ENCODE measurements at places on chromosomes 11 and 22.

DNA sequence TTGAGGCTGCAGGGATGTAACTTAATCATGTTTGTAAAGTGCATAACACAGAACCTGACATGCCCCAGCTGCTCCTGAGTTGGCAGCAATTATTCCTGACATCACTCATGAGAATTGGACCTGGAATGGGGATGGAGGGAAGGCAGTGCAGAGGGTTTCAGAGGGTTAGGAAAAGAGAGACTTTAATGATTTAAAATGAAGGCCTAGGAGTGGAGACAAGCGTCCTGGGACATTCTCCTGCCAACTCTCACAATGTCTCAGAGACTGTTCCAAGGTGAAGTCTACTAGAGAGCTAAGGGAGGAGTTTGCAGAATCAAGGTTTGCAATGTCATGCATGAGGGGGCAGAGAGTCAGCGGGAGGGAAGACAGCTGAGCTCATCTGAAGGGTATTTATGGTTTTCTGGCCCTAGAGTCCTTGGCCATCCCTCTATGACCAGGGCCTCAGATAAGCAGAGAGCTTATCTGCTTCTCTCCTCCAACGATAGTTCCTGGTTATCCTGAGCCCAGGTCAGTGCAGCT lies 36.9 kb downstream of the GGTLC2 start:
- no peak for DNase-seq

DNA sequence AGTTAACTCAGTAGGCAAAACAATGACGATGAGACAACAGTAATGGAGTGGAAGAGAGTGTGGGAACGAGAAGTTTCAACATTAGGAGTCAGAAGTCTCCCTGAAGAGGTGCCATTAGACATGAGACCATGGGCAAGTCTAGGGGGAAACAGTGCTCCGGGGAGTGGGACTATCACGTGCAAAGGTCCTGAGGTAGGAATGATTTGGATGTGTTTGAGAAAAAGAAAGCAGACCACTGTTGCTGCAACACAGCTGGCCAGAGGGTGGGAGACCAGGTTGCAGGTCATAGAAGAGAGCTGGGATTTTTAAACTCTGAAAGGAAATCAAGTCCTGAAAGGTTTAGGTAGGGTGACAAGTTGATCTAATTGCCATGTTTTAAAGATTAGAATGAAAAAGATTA lies 63.0 kb downstream of the NAV2 start:
- no peak for DNase-seq

GRCh38 chr11:686451-687243 lies 8.4 kb downstream of the DEAF1 start:
- DNase-seq = no peak

- DNase-seq = no peak
These were observed 232.2 kb upstream of the PITPNB start for GRCh38 chr22:28151151-28151816.

- no peak for DNase-seq
These were observed 697 bp downstream of the LGALS1 start for GRCh38 chr22:37675930-37676735.

DNA sequence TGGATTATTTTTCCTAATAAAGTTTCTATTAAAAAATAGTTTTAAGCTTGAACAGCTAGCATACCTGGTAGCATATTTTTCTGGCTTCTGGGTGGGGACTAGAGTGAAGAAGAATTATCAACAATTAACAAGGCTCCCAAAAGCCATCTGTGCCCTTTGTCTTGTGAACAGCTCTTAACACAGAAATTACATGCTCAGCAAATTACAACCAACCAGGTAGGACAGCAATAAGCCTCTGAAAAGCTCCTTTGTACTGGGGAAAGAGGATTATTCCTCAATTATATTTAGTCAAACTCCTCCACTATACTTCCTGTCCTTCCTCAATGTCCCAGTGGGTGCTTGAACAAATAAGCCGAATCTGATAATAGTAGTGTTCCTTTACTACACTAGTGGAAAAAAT lies 162.8 kb downstream of the RAB38 start:
- no peak for DNase-seq

DNA sequence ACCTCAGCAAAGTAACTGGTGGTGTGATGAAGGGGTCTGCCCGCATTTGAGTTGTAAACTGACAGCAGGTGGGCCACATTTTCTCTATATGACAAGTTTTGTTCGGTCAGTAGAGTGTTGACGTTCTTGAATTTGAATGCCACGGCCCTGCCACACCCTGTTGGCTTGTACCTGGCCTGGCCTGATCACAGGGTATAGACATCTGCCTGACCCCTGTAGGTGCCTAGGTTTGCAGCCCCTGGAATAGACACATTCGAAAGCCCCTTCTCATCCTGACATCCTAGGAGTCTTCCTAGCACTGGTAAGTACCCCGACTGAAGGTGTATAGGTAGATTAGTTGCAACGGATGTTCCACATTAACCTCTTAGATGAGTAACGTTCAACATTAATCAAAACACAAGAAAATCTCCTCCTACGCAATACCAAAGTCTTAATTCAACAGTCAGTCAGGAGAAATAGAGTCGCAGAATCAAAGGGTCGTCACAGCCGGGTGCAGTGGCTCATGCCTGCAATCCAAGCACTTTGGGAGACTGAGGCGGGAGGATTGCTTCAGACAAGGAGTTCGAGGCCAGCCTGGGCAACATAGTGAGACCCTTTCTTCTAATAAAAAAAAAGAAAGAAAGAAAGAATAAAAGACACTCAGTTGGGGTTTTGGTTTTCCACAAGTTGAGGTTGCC lies 43.6 kb upstream of the CD5 start:
- no peak for DNase-seq

DNA sequence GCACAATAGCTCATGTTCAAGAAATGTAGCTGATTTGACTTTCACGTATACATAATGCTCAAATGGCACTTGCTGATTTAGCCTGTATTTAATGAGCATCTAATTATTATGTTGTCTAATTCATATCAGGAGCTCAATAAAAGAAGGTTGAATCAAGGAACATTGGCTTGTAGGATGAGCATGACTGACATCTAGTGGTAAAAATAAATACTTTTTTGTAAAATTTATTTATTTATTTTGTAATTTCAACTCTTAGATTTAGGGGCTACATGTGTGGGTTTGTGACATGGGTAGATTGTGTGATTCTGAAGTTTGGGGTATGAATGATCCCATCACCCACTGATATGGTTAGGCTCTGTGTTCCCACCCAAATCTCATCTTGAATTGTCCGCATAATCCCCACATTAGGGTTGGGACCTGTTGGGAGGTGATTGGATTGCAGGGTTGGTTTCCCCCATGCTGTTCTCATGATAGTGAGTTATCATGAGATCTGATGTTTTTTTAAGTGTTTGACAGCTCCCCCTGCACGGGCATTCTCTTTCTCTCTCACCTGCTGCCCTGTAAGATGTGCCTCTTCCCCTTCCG lies 1.7 kb upstream of the OR52E5 start:
- no peak for DNase-seq

- no peak for DNase-seq
These were observed 5.1 kb downstream of the SAA1 start for GRCh38 chr11:18271206-18271605.

- DNase-seq = no peak
These were observed 59.5 kb downstream of the CDKN1C start for GRCh38 chr11:2825889-2826678.

DNA sequence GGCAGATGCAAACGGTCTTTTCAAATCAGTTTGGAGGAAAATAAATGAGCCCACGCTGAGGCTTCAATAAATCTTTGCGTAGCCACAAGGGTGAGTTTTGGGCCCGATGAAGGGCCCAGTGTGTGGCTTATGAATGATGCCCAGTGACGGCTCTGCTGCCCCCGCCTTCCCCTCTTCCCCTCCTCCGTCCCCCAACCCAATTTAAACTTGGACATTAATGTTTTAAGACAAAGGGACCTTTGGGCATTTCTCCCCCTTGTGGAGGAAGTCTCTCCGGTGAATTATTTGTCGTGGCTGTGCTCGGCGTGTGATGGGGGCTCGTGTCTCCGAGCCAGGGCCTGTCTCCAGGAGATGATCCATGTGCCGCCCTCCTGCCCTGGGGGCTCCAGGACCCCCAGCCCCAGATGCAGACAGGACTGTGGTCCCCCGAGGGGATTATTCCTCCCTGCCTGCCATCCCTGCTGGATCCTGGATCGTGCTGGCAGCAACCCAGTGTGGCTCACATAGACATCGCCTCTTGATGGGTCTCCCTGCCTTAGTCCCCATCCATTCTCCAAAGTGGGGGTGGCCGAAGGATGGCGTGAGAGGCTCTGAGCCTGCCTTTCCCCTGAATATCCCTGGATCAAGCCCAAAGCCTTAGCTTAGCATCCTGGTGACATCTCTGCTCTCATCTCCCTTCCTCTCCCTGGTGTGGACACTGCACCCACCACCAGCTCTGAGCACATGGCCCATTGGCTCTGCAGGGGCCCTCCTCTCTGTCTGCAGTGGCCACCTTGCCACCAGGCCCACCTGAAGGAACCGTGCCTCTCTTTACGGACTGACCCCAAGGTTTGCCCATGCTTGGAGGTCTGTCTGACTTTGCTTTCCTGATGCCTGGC lies 56.4 kb downstream of the SMIM38 start:
- no peak for DNase-seq

- no peak for DNase-seq
These were observed 132.6 kb downstream of the WNT11 start for GRCh38 chr11:76073724-76074123.

GRCh38 chr11:59582006-59582405 lies 33.6 kb downstream of the OSBP start:
- DNase-seq = no peak

DNA sequence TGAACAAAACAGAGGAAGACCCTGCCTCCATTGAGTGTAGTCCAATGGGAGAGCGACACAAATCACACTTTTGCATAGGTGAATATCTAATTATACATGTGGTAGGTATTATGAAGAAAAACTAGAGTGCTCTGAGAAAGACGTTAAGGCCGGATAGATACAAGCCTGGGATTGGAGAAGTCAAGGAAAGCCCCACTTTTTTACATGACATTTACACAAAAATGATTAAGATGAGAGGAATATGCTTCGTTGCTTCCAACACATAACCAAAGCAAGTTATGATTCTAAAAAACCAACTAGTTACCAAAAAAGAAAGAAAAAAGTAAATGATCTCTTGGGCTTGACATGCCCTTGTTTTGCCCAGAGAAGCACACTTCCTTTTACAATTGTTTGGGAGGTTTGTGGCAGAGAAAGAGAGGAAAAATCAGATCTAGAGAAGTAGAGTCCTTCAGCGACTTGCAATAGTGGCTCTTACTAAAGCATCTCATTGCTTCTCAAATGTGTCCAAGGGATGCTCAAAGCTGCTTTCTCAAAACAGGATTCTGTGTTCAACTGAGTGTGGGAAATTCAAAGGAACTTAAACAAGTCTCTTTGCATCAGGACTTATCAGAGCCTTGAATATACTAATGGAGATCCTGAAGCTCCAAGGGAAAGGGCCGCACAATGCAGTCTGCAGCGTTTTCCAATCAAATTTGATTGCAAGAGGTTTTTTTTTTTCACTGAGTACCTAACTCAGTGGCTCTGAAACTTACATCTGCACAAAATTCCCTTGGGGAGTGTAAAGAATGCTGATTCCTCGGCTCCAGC lies 38.8 kb downstream of the FLI1 start:
- DNase-seq = no peak

DNA sequence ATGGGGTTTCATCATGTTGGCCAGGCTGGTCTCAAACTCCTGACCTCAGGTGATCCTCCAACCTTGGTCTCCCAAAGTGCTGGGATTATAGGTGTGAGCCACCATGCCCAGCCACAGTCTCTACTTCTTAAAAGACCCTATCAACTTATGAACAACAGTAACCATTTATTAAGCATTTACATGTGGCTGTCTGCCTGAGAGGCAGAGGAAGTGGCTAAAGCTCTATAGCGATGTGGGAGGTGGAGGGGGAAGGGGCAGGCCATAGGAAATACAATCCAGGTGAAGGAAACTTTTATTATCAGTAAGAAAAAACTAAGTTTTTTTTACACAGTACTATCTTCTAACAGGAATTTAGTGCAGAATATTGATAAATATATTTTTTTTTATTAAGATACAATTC lies 87.8 kb upstream of the PHOX2A start:
- DNase-seq = no peak

GRCh38 chr11:58927393-58928106 lies 11.7 kb upstream of the GLYATL1 start:
- peak; percentile 30 for DNase-seq

All from NCI-H1048 (cell line).